Stimulated activated CD8-positive, alpha-beta memory T cell treated with anti-CD3 and anti-CD28 coated beads, Interleukin-4, amount 100 ng/mL, for 4 hours (primary cell): ENCODE measurements at places on chromosomes 2 and 18.
A peak's percentile ranks its signal among the peaks of the same experiment; 100 is the strongest.

GRCh38 chr2:7119132-7119835 is 202.1 kb downstream of the RNF144A start:
- no peak for DNase-seq

- DNase-seq = no peak
These were observed 825.7 kb downstream of the SUCLG1 start for GRCh38 chr2:83633423-83633822.

DNA sequence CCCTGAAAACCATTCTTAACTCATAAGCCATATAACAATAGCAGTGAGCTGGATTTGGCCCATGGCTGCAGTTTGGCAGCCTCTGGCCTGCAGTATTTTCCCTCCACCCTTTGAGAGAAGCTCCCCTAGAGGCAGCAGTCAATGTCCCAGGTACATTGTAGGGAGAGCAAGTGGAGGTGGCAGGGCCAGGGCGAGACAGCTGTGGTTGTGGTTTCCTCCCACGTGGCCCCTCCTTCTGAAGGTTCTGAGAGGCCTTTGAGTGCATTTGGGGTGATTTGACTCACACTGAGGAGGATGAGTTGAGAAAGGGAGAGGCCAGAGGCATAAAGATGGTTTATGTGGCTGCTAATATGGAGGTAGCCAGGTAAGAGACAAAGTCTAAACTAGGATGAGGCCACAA is 45.5 kb upstream of the LDAH start:
- DNase-seq = peak; percentile 0

- DNase-seq = no peak
These were observed 8.7 kb downstream of the TMEM182 start for GRCh38 chr2:102770506-102770905.

- no peak for DNase-seq
These were observed 36.9 kb downstream of the RPL37A start for GRCh38 chr2:216535454-216535995.

- no peak for DNase-seq
These were observed 21.7 kb downstream of the ITGAV start for GRCh38 chr2:186611526-186611925.

DNA sequence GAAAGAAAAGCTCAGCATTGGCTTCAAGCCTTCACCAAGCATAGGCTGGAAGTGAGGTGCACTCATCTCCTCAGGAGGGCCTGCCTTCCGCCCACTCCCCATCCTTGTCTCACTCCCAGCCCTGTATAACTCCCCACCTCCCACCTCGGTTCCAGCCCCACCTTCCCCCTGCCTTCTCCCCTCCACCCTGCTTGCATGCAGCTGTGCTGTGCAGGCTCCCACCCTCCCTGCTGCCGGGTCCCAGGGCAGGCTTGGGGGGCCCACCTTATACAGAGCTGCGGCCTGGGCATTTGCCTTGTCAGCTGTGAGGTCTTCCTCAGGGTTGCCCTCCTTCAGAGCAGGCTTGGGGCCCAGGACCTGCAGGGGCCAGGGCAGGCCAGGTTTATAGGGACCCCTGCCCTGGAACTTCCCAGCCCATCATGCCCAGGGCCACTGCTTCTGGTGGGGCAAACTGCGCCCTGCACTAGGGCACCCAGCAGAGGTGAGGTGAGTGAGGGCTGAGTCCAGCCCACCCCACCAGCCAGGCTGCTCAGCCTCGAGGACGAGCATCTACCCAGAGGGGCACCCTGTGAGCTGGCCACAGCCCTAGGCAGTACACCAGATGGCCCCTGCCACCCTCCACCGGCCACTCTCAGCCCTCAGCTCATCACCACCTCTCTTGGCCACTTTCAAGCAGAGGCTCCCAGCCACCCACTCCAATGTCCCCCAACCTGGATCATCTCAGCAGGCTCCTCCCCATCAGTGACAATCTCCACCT is 11.6 kb downstream of the CAPG start:
- DNase-seq = no peak

DNA sequence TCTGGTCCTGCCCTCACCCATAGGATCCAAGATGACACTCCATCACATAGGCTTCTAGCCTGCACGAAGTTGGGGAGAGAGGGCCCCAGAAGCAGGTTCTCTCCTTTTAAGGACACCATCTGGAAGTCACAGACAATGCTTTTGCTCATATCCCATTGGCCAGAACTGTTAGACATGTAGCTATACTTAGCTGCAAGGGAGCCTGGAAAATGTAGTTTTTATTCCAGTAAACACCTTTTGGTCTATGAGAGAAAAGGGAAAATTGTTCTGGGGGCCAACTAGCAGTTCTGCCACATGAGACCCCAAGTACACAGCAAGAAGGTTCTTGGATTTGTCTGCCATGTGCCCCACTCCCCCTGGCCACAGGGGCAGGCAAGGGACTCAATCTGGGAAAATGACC is 206.1 kb downstream of the ZFP36L2 start:
- no peak for DNase-seq

DNA sequence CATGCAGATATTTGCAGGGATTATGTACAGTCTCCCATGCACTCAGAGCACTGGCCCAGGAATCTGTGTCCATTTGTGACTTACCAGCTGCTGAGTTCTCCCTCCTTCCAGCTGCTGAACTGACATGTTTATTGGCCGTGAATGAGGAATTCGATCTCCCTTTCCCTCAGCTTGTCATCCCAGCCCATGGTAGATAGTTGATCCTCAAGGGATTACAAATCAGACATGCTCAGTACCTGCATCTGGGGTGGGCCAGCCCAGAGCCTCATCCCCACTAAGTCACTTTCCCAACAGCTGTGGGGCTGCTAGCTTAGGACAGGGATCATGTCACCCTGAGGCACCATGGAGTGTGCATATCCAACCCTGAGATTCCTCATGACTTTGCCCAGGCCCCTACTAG is 1284.9 kb upstream of the LRRTM1 start:
- DNase-seq = no peak

- DNase-seq = no peak
These were observed 146.7 kb upstream of the EPAS1 start for GRCh38 chr2:46150445-46150955.
